ENCODE measurements at places on chromosomes 12 and 14.

- no peaks in the 10 kb centered on the region for H3K27me3 ChIP-seq
- H3K4me1 ChIP-seq = no peaks in the 10 kb centered on the region
- DNase-seq = no peak
- no peak overlapping the region for H3K4me3 ChIP-seq
- H3K27ac ChIP-seq = no peak overlapping the region
- H3K36me3 ChIP-seq = no peaks in the 10 kb centered on the region
Measured at GRCh38 chr14:99318091-99318958, 46.3 kb upstream of the BCL11B start.

- H3K4me3 ChIP-seq = no peak overlapping the region
- no peak overlapping the region for H3K27ac ChIP-seq
- no peaks in the 10 kb centered on the region for H3K27me3 ChIP-seq
- no peaks in the 10 kb centered on the region for H3K36me3 ChIP-seq
Measured at GRCh38 chr12:46933947-46934346, 108.2 kb upstream of the SLC38A4 start.

GRCh38 chr12:70338531-70338930, 27.6 kb upstream of the KCNMB4 start:
- H3K36me3 ChIP-seq = peaks cover 15% of the 10 kb centered on the region
- H3K4me1 ChIP-seq = no peaks in the 10 kb centered on the region
- DNase-seq = no peak
- no peak overlapping the region for H3K4me3 ChIP-seq
- no peaks in the 10 kb centered on the region for H3K27me3 ChIP-seq

- H3K27me3 ChIP-seq = no peaks in the 10 kb centered on the region
- DNase-seq = no peak
- H3K4me1 ChIP-seq = no peaks in the 10 kb centered on the region
- no peak overlapping the region for H3K27ac ChIP-seq
Measured at GRCh38 chr12:71763677-71764379, 9.2 kb downstream of the RAB21 start.

DNA sequence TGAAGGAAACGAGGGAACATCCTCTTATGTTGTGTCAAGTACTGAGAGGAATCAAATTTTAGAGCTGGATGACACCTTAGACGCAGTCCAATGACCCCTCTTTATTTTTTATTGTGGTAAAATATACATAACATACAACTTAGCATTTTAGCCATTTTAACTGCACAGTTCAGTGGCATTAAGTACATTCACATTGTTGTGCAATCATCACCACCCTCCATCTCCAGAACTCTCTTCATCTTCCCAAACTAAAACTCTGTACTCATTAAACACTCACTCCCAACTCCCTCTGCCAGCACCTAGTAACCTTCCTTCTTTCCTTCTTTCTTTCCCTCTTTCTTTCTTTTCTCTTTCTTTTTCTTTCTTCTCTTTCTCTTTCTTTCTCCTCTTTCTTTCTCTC, 97.2 kb upstream of the SLC24A4 start:
- H3K27ac ChIP-seq = no peak overlapping the region
- no peaks in the 10 kb centered on the region for H3K27me3 ChIP-seq
- no peaks in the 10 kb centered on the region for H3K36me3 ChIP-seq
- H3K4me3 ChIP-seq = no peak overlapping the region
- H3K4me1 ChIP-seq = no peaks in the 10 kb centered on the region

GRCh38 chr12:41521872-41522379, 333.8 kb downstream of the PDZRN4 start:
- no peak overlapping the region for H3K4me3 ChIP-seq
- H3K36me3 ChIP-seq = no peaks in the 10 kb centered on the region
- peak overlapping the region; percentile 26 for H3K27ac ChIP-seq

GRCh38 chr14:51743588-51744000, 91.9 kb downstream of the FRMD6 start:
- no peaks in the 10 kb centered on the region for H3K36me3 ChIP-seq
- H3K4me1 ChIP-seq = no peaks in the 10 kb centered on the region
- peak; percentile 58 for DNase-seq
- no peak overlapping the region for H3K4me3 ChIP-seq

All from upper lobe of left lung (tissue), 6 donors.